ENCODE measurements at places on chromosomes 16 and 17. TPM values are rescaled to one million over a fixed set of nuclear protein-coding genes. Genes with fewer than 3 reads are reported as not detected.

TMIGD1 gene
- total RNA-seq = not detected

HCRT gene
- total RNA-seq = not detected

ADORA2B gene
- 36.6 TPM for total RNA-seq

KRT33B gene
- total RNA-seq = 59.1 TPM

MGAT5B gene
- total RNA-seq = 0.07 TPM

MEFV gene
- total RNA-seq = under 0.01 TPM

CES5A gene
- not detected for total RNA-seq

SYT17 gene
- 0.34 TPM for total RNA-seq

MT1F gene
- total RNA-seq = 4.3 TPM

ADGRG3 gene
- total RNA-seq = not detected

ACSM3 gene
- 1.4 TPM for total RNA-seq

CLUH gene
- 57.1 TPM for total RNA-seq

TEX14 gene
- total RNA-seq = not detected

PMFBP1 gene
- 0.68 TPM for total RNA-seq

MPP2 gene
- total RNA-seq = not detected

NR1D1 gene
- 5.7 TPM for total RNA-seq

SAMD14 gene
- 0.28 TPM for total RNA-seq

PRAC1 gene
- not detected for total RNA-seq

LMF1 gene
- 1.7 TPM for total RNA-seq

RAB37 gene
- 0.28 TPM for total RNA-seq

TERB1 gene
- under 0.01 TPM for total RNA-seq

TPSD1 gene
- total RNA-seq = not detected

KRTAP2-2 gene
- total RNA-seq = not detected

CARHSP1 gene
- 112 TPM for total RNA-seq

CBX2 gene
- total RNA-seq = 2.8 TPM

CAPNS2 gene
- total RNA-seq = 87.5 TPM

AATK gene
- total RNA-seq = 0.34 TPM

TGFB1I1 gene
- total RNA-seq = 5.2 TPM

MAF gene
- 3.8 TPM for total RNA-seq

CCL2 gene
- not detected for total RNA-seq

SDR42E1 gene
- 28.5 TPM for total RNA-seq

SRCIN1 gene
- 0.68 TPM for total RNA-seq

TMC5 gene
- total RNA-seq = 2.3 TPM

VASN gene
- 4.4 TPM for total RNA-seq

VAC14 gene
- total RNA-seq = 35.2 TPM

OR1F1 gene
- 0.14 TPM for total RNA-seq

KRTAP16-1 gene
- total RNA-seq = not detected

TBC1D3E gene
- total RNA-seq = not detected

LITAFD gene
- not detected for total RNA-seq

SLC5A11 gene
- total RNA-seq = not detected

TNFRSF17 gene
- total RNA-seq = not detected

NPIPA1 gene
- 40.7 TPM for total RNA-seq

ABCC11 gene
- 0.34 TPM for total RNA-seq

TMEM88 gene
- 0.85 TPM for total RNA-seq

ZNF750 gene
- 10.6 TPM for total RNA-seq

RRN3 gene
- total RNA-seq = 72.4 TPM

CCDC78 gene
- 1.0 TPM for total RNA-seq

ABCA10 gene
- 1.3 TPM for total RNA-seq

EME1 gene
- total RNA-seq = 0.68 TPM

All from nasal cavity respiratory epithelium epithelial cell of viscerocranial mucosa (primary cell).